ENCODE measurements at places on chromosomes 12 and 14.
A peak's percentile ranks its signal among the peaks of the same experiment; 100 is the strongest.

DNA sequence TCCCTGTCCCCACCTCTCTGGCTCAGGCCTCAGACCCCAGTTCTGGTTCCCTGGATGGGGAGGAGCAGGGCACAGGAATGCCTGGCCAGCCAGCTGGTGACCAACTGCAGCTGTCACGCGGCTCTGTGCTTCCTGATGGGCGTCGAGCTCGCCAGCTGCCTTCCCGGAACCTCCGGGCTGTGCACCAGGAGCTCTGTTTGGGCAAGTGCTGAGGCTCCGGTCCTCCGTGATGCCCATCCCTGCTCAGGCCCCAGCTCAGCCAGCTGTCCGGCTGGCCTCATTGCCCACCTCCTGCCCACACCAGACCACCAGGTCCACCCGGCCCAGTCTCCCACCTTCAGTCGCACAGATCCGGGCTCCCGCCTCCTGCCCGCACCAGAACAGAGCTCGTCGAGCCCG lies 4.8 kb downstream of the IFFO1 start:
- no peak for DNase-seq

DNA sequence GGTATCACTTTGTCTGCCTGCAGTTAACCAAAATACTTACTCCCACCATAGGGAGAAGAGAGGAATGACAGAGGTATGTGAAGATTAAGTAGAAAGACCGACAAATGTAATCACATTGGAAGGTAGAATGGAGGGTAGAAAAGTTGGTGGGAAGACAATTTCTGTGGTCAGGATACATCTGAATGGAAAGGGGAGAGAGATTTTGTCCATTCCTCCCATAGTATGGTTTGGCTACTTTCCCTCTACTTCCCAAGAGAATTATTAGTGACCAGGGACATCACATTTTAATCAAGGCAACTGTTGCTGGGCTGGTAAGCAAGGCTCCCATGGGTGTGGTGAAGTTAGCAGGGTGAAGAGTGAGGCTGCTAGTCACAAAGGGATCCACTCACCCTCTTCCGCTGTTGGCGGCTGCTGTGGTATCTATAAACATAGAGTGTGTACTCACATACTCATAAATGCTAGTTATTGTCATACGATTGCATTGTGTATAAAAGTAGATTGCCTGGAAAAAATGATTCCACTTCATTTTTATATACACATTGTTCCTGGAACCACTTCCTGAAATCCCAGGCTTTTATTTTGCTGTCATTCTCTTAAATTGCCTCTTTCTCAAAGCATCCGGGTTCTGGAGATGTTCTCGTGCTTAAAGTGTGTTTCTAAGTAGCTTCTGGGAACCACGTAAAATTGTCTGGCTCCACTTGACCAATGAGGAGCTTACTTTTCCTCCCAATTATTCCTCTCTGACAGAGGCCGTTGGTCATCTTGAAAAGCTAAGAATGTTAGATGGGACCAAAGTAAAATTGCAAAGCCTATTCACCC lies 413.1 kb downstream of the ZFP36L1 start:
- no peak for DNase-seq

GRCh38 chr14:50109342-50109741 lies 7.0 kb downstream of the VCPKMT start:
- no peak for DNase-seq

DNA sequence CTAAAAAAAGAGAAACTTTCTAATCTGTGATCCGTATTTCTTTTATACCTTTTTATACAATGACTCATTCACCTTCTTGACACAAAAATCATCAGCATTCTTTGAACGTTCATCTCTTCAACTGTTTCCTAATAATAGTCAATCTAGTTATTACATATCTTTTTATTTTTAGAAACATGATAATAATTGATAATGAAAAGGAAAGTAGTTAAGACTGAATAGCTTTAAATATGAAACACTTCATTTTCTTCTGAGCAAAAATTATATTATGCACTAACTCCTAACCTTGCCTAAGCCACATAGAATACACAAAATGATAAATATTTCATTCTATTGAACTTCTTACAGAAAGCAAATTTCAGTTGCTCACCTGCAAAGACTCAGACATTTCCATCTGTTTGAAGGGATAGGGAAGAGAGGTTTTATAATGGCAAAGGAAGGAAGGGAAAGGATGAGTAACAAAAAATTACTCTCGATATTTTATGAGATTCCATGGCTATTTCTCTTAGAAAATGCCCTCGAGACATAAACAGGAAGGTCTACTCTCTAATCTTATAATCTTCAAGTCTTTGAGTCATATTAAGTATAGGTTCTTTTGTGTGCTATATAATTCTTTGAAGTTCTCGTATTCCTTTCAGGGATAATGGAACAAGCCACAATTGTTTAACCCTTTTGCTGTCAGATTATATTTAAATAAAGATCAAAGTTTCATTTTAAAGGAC lies 7.5 kb upstream of the KLHL42 start:
- DNase-seq = no peak

DNA sequence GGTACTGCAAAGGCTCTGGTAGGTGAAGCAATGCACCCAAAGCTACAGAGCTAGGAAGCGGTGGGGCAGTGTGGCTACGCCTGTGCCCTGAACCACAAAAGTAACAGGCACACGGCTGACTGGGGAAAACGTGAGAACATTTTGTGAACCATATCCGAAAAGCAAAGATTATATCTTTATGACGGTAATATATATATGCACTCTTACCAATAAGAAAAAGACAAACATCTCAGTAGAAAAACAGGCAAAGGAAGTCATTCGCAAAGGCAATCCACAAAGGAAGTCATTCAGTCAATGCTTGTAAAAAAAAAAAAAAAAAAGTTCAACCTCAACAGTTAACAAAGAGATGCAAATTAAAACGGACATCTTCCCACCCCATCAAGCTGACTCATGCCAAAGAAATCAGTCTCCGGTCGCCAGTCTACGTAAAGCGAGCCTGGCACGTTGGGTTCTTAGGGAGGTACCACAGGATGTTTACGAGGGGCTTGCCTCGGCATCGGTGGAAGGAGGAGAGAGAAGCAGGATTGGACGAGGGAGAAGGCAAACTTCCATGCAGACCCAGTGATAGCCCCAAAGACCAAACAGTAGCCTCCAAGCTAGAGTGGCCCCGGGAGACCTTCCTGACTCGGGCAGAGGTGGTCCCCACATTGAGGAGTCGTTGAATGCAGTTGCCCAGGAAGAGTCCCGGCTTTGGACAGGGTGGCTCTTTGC lies 39.4 kb upstream of the PPP2R5C start:
- DNase-seq = no peak

GRCh38 chr14:89588840-89589296 lies 171.8 kb upstream of the FOXN3 start:
- no peak for DNase-seq

DNA sequence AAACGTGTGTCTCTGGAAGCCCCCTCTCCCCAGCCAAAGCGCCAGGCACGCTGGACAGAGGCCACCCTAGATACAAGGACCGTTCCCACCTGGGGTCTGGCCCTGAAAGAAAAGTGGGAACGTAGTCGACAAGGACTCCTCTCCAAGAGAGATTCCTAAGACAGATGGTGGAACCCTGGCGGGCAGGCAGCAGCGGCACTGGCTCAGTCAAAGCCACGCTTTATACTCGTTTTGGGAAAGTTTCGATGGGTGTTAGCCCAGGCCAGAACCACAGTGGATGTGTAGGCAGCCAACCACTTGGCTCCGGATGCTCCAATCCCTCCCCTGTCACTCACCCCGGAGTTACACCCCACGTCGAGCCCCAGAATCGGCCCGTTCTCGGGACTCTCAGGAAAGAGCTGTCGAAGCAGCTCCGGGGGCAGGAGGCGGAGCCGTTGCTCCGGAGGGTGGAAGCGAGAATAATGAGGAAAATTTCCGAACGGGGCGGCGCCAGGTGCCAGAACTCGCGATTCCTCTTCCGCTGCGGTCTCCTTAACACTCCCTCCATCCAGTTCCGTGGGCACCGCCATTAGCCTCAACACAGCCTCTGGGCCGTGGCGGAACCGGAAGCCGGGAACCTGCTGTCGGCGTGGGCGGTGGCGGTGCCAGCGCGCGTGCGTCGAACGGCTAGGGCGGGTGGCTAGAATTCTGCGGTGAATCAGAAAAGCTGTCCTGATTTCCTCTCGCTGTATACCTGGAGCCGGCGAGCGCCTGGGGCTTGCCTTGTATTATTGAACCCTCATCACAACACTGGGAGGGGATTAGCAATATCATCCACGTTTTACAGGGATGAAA lies at the start of gene BCDIN3D:
Gene BCDIN3D, minus strand, starts transcription at position 588 of the 834 bp plus-strand sequence. Its CDS starts 19 bp downstream, at position 569.
- peak; percentile 94 for DNase-seq

DNA sequence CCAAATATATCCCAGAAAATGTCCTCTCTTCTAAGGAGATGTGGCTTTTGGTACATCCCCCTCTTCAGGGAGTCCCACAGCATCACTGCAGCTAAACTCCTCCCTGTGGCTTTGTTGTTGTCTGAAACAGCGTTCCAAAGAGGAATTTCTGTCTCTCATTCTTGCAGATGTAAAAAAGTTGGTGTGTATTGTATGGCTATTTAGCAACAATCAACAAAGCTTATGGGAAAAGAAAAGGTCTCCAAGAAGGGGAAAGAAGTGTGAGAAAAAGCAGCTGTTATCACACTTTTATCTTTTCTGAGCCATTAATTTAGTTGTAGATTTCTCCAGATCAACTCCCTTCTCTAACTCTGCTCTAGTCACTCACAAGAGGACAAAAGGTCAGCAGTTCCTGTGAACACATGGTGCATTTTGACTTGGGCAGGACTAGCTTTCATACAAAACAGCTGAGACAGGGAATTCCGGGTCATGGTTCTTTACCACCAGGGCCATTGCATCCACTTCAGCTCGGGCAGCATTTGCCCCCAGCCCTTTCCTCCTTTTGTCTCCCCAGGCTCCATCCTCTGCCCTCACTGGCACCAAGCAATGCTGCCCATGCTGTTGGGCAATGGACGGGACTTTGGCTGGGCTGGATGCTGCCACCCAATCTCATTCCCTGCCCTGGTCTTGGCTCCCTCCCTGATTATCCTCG lies 184.7 kb downstream of the TMX1 start:
- no peak for DNase-seq

DNA sequence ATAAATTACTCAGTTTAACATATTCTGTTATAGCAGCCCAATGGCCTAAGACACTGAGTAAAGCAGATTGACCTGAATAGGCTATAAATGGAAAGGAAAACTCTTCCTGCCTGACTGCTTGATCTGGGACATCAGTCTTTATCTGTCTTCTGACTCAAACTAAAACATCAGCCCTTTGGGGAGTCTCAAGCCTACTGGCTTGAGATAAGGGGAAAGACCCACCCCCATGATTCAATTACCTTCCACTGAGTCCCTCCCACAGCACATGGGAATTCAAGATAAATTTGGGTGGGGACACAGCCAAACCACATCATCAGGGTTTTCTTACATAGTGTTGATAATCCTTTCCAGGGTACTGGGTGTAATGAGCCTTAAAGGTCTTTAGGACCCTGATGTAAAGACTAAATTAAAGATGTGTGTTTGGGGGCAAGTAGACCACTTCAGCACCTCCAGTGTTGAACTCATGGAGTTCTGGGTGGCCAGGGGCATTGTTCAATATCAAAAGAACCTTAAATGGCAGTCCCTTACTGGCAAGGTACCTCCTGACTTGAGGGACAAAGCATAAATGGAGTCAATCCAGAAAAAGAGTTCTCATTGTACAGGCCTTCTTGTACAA lies 67.8 kb downstream of the TSHR start:
- no peak for DNase-seq

DNA sequence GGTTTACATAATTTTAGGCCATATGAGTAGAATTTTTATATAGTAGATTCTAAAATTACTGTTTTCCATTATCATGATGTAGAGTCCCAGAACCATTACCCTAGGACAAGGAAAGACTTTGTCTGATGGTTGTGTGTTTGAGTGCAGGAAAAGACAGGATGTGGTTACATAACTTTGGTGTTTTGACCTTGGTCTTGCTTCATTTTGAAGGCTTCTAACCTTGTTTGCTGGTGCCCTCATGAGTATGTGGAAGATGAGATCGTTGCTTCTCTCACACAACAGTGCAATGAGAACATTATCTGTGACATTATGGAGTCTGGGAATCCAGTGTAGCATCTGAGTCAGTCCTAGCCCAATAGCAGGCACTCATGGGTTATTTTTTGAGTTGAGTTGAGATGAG lies 106.2 kb downstream of the IGF1 start:
- DNase-seq = no peak

DNA sequence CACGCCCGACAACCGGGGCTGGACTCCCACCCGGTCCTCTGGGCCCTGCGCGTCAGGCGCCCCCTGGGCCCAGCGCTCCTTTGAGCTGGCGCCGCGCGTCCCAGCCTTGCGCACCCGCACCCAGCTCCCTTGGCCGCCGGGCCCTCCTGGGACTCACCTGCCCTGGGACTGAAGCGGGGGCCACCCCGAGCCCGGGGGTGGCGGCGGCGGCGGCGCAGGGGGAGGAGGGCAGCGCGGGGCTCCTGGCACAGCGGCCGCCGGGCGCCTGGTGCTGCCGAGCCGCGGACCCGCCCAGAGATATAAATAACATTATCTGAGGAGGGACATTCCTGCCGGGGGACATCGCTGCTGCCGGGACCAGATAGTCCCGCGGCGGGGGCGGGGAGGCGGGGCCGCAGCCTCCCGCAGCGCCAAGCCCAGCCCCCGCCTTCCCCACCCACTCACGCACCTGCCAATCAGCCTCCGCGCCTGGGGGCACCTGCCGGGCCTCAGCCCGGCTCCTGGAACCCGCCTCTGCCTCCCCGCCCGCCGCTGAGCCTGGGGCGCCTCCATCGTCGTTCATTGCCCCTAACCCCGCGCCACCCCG lies at the start of gene SPTB:
Gene SPTB, minus strand, starts transcription at position 273 of the 586 bp plus-strand sequence. CDS start 56,813 bp downstream, outside the sequence.
- peak; percentile 62 for DNase-seq

GRCh38 chr14:89628521-89628920 lies 211.5 kb upstream of the FOXN3 start:
- DNase-seq = no peak

GRCh38 chr12:85874031-85874461 lies at the start of gene NTS:
NTS (plus strand) TSS chr12:85874295; CDS start chr12:85874404, 109 bp downstream.
- DNase-seq = no peak

- no peak for DNase-seq
These were observed 925.1 kb upstream of the ATXN7L3B start for GRCh38 chr12:73612551-73612950.

DNA sequence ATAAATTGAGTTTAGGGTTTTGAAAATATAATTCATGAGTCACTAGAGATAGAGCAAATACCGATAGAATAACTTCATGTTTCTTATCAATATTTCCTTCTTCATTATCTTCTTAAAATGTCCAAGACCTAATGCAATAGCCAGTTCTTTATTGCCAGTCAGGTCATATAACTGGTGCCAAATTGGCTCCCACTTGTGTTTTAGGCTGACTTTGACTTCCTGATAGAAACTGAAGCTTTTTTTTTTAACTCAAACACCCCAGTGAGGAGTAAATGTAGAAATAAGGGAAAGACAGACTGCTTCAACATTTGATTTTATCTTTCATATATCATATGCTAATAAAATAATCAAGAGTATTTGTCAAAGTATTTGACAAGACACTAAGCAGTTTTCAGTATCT lies 80.7 kb downstream of the ARMH4 start:
- no peak for DNase-seq

DNA sequence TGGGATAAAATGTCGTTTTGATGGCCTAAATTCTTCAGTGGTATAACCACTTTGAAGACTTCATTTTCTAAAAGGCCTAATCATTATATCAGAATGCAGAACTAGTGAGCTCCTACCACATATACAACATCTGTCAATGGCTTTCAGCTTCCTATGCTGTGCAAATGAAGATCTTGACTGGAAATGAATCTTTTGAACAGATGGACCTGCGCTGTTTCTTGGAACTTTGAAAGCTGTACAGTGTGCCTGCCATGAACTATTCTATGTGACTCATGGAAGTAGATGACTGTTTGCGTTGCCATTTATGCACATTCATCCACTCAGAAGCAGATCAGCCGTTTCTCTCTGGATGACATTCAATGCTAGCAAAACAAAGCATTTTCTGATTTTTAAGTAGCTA lies 542.2 kb upstream of the USP15 start:
- no peak for DNase-seq

Data from NCI-H774 (cell line).